ENCODE measurements at places on chromosomes 1 and 21.

DNA sequence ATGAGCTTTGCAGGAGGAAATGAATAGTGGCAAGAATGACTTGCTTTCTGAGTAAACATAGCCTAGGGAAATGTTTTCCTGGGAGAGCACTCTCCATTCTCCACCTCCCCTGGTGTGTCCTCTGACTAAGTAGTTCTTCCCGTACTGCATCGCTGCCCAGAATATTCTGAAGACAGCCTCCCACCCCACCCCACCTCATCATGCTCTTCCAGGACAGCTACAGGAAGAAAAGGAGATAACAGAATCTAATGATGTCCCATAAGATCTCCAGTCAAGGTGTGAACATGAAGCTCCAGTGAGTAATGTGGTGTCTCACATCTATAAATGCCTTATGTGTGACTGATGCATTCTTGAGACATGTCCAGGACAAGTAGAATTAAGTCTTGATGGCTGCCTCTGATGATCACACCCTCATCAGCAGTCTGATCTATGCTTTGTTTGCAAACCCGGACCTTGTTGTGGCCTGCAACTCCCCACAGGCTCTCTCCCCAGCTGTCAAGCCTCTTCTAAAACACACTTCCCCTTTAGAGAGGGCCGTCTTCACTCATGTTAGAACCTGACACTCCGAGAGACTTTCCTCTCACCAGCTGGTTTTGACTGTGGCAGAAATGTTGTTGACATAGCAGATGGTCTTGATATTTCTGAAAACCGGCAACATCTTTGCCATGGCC is 183.0 kb downstream of the CYYR1 start:
- no peak for DNase-seq

DNA sequence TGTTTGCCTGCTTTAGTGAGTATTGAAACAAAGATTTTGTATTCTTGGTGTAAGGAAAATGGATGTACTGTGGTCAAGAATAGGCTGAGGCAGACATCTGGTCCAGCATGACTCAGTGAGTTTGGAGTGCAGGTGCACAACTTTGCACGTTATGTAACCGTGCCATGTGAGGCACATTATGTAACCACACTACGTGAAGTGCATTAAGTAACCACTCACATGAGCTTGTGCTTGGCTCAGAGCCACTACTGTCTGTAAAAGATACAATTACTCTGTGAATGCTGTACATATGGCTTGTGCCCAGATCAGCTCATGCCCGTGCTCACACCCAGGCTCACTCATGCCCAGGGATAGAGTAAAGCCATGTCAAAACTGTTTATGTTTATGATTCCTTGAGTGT is 216.8 kb downstream of the CTH start:
- DNase-seq: no peak

GRCh38 chr1:118479351-118479750 is 294.3 kb upstream of the SPAG17 start:
- DNase-seq: no peak

GRCh38 chr21:35908311-35909078 is 151.8 kb downstream of the SETD4 start:
- no peak for DNase-seq

DNA sequence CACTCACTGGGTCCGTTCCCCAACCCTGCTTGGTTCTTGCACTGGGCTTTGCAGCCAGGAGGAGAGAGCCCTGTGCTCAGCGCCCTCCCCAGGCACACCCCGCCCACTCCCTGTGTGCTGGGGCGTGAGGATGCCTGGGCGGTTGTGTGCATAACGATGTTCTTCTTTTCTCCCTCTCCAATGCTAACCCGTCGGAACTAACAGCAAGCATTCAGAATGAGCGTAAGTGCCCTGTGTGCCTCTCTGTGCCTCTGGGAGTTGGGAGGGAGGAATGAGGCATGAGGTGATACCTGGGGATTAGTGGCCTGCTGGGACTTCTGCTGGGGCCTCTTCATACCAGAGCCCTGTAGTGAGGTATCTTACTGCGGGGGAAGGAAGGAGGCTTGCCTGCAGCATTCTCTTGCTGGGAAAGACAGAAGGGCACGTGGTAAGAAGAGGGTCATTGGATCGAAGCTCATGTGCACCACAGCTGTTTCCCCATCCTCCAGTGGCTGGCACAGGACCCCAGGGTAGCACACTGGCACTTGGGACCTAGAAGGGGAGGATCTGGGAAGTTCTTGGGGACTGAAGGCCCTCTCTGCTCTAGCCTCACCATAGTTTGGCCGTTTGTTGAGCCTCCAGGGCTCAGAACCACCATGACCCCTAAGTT is 79.8 kb downstream of the NFASC start:
- DNase-seq: no peak

DNA sequence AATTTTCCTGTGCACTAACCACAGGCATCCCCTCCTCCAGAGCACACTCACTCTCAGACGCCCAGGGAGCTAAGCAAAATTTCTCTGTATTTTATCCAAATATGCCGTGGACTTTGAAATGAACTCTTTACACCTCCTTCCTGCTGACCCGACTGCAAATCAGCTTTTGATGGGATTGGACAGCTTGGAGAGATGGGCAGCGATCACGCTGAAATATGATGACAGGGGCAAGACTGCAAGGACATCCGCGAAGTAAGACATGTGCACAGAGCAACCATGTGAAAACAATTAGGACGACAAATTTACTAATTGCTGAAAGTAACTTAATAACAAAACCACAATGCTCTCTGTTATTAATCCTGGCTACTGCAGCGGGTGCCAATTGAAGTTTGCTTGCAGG is 64.6 kb upstream of the CLDN14 start:
- no peak for DNase-seq

- no peak for DNase-seq
Observed at GRCh38 chr21:38825269-38825668, 19.5 kb downstream of the ETS2 start.

GRCh38 chr21:14072761-14073535 is 137.8 kb downstream of the LIPI start:
- no peak for DNase-seq

DNA sequence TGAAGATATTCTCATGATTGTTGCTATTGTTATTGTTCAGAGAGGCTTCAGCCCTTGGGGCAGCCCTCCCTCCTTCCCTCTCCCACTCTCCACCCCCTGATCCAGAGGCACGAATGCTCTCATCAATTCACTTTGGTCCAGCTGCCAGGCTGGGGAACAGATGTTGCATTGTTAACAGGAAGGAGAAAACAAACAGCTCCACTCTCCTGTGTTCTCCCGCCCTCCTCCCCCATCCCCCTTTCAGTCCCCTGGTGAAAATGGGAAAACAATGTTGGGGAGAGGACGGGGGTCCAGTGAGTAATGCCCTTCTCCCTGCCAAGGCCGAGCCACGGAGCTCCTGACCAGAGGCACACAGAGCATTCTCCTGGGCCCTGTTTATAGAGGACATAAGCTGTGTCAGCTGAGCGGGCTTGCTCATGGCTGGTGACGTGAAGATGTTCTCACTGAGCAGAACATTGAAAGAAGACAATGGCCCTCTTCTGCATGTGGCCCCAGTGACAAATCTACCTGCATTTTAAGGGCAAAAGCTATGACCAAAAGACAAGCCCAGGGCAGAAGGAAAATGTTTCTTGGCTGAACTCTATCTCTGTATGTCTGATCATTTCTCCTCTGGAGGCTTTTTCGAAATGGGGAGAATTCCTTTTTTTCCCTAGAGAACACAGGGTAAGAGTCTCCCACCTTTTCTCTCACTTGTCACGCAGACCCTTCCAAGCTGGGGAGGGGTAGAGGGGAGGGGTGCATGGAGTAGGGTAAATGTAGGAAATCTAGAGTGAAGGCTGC is 111.7 kb downstream of the GLUL start:
- no peak for DNase-seq

- no peak for DNase-seq
Observed at GRCh38 chr1:45892068-45892785, 88.8 kb downstream of the MAST2 start.

DNA sequence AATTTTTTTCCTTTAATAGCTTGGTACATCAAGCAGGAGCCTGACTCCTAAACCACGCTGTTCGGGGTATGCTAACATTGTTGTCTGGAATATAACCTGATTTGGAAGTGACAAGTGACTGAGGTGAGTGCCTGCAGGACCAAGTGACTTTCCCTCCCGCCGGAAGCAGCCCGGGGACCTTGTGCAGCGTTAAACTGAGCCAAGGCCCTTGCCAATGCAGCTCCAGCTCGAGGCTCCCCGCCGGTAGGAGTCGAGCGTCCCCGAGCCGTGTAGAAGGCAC is 716 bp upstream of the MTARC1 start:
- DNase-seq: no peak

DNA sequence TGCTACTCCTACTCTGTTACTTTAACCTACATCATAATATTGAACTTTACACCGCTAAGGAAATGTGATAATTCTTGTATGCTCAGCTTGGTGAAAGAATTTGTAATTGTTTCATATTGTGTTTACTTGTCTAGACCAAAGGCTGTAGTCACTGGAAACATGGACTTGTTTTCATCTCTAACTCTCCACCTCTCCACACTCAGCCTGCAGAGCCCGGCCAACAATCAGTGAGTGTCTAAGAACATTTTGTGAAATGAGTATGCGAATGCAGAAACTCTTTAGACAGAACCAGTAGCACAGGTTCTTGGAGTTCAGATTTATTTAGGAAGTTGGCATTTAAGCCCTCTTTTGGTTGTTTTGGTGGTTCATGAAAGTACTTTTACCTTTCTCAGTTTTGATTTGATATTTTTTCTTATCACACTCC is 3.2 kb upstream of the RWDD3 start:
- no peak for DNase-seq

DNA sequence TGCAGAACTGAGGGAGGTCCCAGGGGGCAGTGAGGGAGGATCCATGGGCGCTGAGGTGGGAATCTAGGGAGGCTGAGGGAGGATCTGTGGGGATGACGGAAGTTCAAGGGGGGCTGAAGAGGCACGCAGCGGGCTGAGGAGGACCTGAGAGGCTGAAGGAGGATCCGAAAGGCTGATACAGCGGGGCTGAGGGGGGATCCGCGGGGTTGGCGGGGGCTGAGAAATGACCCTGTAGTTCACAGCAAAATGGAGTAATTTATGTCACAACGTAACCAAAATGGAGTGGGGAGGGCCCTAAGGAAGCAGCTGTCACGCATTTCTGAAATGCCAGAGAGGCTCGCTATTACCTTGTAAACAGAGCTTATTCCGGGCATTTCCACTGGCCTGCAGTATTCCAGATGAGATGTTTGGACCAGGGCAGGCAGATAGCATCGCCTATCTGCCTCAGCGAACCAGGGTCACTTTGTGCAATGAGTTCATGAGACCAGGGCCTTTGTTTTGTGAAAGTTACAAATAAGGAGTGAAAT is 926 bp upstream of the MRPL55 start:
- DNase-seq: no peak

DNA sequence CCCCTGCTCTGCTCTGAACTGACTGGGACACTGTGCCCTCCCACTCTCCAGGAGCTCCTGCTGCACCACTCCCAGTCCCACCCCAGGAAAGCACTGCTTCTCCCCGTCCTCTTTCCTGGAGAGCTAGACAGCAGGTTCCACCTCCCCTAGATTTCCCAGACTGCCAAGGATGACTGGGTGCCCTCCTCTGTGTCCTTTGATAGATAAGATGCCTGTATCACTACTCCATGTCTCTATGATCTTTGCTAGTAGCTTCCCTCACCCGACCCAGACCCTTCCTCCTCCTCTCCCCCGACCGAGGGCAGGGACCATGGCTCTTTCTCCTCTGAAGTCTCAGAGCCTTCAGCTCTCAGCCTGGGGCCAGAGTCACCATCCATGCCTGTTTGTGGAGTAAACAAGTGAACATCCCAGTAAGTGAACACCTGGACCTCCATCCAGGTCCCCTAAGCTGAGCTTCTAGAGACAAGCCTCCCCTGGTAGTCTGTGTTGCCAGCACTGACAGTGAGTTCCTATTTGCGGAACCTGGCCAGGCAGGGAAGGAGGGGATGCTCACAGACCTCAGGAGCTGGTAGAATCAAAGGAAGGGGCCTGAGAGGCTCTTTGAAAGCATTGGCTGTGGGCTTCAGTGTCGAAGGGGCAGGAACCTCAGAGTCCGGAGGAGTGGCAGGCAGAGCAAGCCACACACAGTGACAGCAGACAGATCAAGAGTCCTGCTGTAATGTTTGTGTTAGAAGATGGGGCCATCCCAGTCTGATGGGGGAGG is 104.0 kb downstream of the PAX7 start:
- no peak for DNase-seq

DNA sequence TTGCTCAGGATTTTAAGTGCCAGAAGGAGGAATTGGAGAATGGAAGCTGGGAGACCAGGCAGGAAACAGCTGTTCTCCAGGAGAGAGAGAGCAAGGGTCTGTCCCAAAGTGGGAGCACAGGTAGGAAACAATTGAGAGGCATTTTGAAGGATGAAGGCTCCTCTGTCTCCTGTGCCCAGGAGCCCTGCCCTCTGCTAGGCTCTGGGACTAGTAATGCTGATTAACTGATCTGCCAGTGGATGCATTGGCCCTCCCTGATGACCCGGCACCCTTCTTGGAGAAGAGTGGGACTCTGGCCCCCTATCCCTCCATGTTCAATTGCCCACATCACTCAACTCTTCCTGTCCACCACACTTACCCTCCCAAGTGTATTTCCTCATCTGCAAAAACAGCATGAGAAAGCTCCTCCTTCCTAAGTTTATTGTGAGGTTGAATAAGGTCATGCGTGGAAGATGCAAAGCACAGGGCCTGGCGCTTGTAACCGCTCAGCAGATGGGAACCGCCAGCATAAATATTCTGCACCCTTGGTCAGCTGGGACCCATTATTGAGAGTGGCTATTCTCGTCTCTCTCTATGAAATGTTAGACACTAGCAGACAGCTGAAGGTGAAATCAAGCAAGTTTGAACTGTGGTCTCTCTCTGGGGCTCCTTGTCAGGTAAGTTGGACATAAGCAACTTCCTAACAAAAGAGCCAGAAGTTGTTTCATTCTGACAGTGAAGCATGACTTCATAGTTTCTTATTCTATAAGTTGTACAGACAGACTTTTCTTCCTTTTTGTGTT is 63.0 kb upstream of the ANGPTL1 start:
- no peak for DNase-seq

GRCh38 chr1:217018648-217019047 is 295.4 kb upstream of the ESRRG start:
- DNase-seq: no peak

- DNase-seq: no peak
Observed at GRCh38 chr1:5729636-5730145, 262.5 kb downstream of the NPHP4 start.

DNA sequence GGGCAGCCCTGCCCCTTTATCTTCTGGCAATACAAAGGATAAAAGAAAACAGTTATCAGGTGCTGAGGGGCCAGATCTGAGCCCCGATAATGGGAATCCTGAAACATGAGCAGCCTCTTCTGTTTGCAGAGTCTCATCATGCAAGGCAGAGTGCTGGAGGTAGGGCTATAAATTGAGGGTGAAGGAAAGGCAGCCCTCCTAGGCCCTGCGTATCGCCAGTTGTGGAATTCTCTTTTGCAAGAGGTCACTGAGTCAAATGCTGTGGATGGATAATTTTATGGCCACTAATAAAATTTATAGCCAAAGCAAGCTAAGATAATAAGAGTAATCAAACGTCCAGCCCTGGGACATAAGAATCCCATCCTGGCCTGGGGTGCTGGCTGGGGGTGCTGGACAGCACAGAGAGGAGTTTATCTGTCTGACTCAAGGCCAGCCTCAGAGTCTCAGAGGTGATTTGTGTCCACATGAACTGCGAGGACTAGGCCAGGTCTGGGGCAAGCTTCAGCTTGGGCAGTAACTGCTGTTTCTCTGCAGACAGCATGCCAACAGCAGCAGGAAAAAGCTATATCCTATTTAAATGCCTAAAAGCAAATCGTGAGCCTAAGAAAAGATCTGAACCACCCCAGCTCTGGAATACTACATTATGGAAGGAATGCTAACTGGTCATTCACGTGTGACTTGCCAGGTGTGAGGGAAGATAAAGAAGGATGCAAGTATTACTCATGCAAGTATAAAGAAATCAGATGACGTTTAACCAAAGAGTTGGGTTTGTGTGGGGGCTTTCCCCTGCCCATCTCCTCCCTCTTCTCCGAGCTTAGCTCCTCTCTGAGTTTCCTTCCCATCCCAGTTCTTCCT is 254.8 kb downstream of the KIF26B start:
- no peak for DNase-seq

All from stimulated activated CD4-positive, alpha-beta T cell treated with anti-CD3 and anti-CD28 coated beads, Interleukin-4, amount 100 ng/mL, for 1 hour (primary cell).